ENCODE measurements at places on chromosomes 12 and 14.
A peak's percentile ranks its signal among the peaks of the same experiment; 100 is the strongest.

DNA sequence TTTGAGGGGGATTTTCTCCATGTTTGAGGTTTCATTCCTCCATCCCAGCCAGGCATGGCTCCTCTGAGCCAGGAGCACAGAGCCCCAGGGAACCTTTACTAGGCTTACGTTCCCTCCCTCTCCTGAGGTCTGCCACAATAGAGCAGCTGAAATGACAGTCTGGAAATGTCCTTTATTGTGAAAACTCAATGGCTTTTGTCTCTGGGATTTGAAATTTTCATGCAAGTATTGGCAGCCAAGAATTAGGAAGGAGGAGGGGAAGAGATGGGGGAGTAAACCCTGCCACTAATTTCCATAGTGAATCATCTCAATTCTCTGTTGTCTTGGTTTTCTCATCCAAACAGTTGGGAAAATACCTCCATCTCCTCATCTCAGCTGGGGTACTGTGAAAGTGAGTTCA is 2.6 kb upstream of the PLEKHG3 start:
- H3K27me3 ChIP-seq, result peaks cover 14% of the 10 kb centered on the region
- no peaks in the 10 kb centered on the region for H3K36me3 ChIP-seq
- peaks cover 77% of the 10 kb centered on the region for H3K4me1 ChIP-seq
- no peak overlapping the region for H3K27ac ChIP-seq
- no peak for DNase-seq
- no peak overlapping the region for H3K4me3 ChIP-seq

DNA sequence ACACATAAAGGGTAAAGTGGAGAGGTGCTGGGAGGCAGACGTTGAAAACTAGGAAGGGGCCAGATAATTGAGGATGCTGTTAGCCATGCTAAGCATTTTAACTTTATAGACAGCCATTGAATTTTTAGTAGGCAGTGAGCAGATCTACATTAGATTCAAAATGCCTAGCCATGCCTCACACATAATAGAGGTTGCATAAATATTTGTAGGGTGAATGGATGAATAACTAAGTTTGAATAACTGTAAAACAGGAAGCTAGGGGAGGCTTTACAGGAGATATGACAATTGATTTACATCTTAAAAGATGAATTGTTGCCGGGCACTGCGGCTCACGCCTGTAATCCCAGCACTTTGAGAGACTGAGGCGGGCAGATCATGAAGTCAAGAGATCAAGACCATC is 12.3 kb upstream of the CCNT1 start:
- no peak overlapping the region for H3K27ac ChIP-seq
- H3K4me3 ChIP-seq, result no peak overlapping the region
- DNase-seq, result no peak
- H3K27me3 ChIP-seq, result peaks cover 9% of the 10 kb centered on the region
- no peaks in the 10 kb centered on the region for H3K36me3 ChIP-seq
- H3K4me1 ChIP-seq, result no peaks in the 10 kb centered on the region

- H3K4me1 ChIP-seq, result no peaks in the 10 kb centered on the region
- peaks cover 17% of the 10 kb centered on the region for H3K27me3 ChIP-seq
- no peak for DNase-seq
Observed at GRCh38 chr12:47449797-47450196, 256.0 kb downstream of the RPAP3 start.

DNA sequence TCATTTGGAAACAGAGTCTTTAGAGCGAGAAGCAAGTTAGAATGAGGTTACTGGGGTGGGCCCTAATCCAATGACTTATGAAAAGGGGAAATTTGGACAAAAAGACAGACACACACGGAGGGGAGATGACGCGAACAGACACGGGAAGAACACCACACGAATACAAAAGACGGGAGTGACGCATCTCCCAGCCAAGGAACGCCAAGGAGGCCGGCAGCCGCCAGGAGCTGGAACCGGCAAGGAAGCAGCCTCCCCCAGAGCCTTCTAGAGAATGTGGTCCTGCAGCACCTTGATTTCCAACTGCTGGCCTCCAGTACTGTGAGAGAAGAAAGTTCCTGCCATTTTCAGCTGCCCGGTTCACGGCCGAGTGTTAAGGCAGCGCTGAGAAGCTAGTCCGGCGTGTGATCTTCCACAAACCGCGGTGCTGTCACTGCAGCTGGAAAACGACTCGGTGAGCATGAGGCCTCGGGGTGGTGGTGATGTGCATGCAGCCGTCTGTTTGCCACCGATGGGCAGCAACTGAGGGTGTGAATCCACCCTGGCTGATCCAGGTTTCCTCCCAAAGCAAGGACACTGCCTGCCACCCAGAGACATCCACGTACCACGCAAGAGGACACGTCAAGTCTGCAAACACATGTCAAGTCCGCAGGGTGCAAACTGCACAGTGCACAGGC is 124.5 kb downstream of the NCOR2 start:
- peaks cover 26% of the 10 kb centered on the region for H3K36me3 ChIP-seq
- no peak overlapping the region for H3K4me3 ChIP-seq
- no peak for DNase-seq
- H3K4me1 ChIP-seq, result peaks cover 39% of the 10 kb centered on the region
- H3K27me3 ChIP-seq, result peaks cover 2% of the 10 kb centered on the region

DNA sequence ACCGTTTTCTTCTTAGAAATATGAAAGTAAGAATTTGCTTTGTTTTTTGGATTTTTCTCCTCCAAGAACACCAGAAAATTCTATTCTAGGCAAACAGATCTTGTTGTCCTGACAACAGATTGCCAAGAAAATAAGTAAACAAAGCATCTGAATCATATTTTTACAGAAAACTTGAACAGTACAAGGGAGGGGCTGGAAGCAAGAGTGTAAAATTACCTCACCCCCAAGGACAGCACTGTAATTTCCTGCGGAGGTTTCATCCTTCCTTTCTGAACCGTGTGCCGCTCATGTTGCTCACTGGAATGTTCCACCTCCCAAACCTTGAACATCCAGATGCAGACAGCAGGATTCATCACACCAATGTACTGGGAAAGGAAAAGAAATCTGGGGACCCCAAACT is 5.4 kb upstream of the CAMKK2 start:
- H3K4me1 ChIP-seq, result peaks cover 17% of the 10 kb centered on the region
- H3K36me3 ChIP-seq, result no peaks in the 10 kb centered on the region
- no peak for DNase-seq
- H3K27me3 ChIP-seq, result peaks cover 11% of the 10 kb centered on the region

DNA sequence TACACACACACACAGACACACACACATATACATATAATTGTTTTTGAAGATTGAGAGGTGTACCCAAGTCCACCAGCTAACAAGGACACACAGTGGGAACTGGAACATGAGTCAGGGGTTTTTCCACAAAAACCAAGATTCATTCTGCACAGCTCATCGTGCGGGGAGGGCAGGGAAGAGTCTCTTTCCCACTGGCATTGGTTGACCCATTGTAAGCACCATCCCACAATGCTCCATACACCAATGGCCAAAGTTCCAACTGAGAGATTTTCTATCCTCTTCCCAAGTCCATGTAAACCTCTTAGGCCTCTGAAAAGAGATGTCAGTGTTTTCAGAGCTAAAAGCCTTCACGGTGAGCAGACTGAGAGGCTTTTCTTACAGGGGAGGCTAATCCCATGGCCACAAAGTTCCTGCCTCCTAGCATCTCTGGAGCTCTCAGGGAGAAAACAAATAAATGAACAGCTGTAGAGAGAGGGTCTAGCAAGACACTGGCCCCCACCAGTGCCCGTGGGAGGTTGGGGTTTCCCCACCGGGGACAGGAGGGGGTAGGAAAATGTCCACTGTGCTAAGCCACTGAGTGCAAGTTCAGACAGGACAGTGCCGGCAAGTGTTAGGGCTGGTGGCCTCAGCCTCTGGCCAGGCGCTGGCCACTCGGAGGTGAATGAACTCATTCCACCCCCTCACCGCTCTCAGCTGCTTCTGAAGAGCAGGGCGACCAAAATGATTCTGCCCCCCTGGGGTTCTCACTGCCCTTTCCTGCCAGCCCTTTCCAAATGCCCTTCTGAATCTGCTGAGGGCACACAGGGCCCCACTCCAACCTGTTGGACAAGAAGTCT is 21.5 kb upstream of the TC2N start:
- H3K4me3 ChIP-seq, result no peak overlapping the region
- H3K27ac ChIP-seq, result no peak overlapping the region
- DNase-seq, result no peak
- H3K4me1 ChIP-seq, result peaks cover 14% of the 10 kb centered on the region
- no peaks in the 10 kb centered on the region for H3K36me3 ChIP-seq

DNA sequence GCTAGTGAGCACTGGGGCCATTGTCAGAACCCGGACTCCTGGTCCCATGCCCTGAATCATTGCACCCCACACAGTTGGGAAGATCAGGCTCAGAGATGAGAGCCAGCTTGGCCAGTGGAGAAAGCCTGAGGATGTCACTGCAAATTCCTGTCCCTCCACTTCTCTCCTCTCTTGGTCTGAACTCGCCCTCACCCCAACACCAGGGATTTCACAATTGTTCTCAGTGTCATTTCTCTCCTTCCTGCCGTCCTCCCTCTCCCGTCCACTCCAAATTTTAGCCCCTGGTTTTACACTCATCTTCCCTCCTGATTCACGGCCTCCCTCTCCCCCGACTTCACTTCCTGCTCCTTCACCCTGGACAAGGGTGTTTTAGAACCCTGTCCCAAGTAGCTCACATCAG is 11.1 kb downstream of the KRT75 start:
- H3K4me3 ChIP-seq, result no peak overlapping the region
- H3K27ac ChIP-seq, result peak overlapping the region; percentile 4
- peaks cover 30% of the 10 kb centered on the region for H3K4me1 ChIP-seq
- no peaks in the 10 kb centered on the region for H3K36me3 ChIP-seq

DNA sequence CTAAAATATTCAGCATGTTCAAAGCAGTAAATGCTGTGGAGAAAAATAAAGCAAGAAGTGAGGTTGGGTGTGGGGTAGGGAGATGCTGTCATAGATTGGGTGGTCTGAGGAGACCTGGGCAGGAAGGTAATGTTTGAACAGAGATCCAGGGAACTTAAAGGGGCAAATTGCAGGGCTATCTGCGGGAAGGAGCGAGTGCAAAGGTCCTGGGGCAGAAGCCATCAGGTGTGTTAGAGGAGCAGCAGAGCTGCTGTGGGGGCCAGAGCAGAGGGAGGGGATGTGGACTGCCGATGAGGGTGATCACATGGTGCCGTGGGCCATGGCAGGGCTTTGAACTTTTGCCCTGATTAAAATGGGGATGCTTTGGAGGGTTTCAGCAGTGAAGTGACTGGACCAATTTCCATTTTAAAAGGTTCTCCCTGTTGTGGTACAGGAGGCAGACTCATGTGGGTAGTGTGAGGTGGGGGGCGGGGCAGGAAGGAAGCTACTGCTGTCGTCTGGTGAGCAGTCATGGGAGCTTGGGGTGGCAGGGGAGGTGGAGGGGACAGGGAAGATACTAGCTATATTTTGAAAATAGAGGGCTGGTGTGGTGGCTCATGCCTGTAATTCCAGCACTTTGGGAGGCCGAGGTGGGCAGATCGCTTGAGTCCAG is 145.0 kb downstream of the AACS start:
- no peak overlapping the region for H3K4me3 ChIP-seq
- peaks cover 4% of the 10 kb centered on the region for H3K27me3 ChIP-seq
- peaks cover 9% of the 10 kb centered on the region for H3K4me1 ChIP-seq
- DNase-seq, result no peak
- peak overlapping the region; percentile 17 for H3K27ac ChIP-seq
- H3K36me3 ChIP-seq, result peaks cover 5% of the 10 kb centered on the region

DNA sequence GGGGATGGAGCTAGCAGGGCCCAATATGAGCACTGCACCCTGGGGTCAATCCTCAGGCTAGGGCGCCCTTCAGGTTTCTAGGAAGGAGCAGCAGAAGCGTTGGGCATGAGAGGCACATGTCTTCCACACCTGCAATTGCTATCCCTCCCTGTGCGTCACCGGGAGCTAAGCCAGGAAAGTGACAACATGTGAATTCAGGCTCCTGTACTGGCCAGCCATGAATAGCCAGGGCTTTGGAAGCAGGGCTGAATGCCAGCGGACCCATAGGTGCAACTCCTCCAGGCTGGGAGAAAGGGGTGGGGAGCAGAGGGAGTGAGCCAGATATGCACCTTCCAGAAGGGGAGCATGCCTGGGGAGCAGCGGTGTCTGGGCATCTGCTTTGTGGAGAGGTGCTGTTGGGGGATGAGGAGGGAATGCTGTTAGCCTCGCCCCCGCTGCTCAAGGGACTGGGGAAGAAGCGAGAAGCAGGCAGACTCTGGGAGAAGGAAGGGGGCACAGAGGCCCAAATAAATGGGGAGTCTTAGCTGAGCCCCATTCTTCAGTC is 6.1 kb downstream of the HOXC5 start:
- H3K4me1 ChIP-seq, result peaks cover 93% of the 10 kb centered on the region
- peak overlapping the region; percentile 95 for H3K4me3 ChIP-seq
- H3K27ac ChIP-seq, result peak overlapping the region; percentile 99
- peaks cover 6% of the 10 kb centered on the region for H3K27me3 ChIP-seq
- H3K36me3 ChIP-seq, result peaks cover 34% of the 10 kb centered on the region

- peaks cover 31% of the 10 kb centered on the region for H3K27me3 ChIP-seq
- no peak overlapping the region for H3K4me3 ChIP-seq
- H3K27ac ChIP-seq, result no peak overlapping the region
- no peaks in the 10 kb centered on the region for H3K36me3 ChIP-seq
- no peak for DNase-seq
Observed at GRCh38 chr14:74524076-74524811, 30.7 kb downstream of the ISCA2 start.

DNA sequence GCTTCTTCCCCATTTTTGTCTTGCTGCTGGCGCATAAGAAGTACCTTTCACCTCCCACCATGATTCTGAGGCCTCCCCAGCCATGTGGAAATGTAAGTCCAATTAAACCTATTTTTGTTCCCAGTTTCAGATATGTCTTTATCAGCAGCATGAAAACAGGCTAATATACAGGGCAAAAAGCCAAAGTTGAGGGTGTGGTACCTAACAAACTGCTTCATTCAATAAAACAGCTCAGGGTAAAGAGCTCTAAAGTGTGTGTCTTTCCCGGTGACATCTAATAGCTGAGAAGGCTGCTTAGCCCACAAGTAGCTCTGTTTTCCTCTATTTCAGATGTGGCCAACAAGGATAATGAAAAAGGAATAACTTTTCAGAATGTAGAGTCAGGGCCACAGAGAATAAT is 76.7 kb upstream of the SLC8A3 start:
- H3K4me3 ChIP-seq, result no peak overlapping the region
- no peaks in the 10 kb centered on the region for H3K36me3 ChIP-seq
- H3K27ac ChIP-seq, result no peak overlapping the region
- no peak for DNase-seq

- H3K4me3 ChIP-seq, result peak overlapping the region; percentile 47
- no peak for DNase-seq
- H3K27me3 ChIP-seq, result peaks cover 58% of the 10 kb centered on the region
- H3K36me3 ChIP-seq, result no peaks in the 10 kb centered on the region
Observed at GRCh38 chr14:100728962-100729361, 2.3 kb downstream of the DLK1 start.

DNA sequence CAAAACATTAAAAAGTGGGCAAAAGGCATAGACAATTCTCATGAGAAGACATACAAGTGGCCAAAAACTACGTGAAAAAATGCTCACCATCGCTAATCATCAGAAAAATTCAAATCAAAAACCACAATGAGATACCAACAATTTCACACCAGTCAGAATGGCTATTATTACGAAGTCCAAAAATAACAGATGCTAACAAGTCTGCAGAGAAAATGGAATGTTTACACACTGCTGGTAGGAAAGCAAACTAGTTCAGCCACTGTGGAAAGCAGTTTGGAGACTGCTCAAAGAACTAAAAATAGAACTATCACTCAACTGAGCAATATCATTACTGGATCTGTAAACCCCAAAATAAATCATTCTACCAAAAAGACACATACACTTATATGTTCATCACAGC is 76.2 kb downstream of the PRKD1 start:
- H3K36me3 ChIP-seq, result peaks cover 26% of the 10 kb centered on the region
- no peak overlapping the region for H3K4me3 ChIP-seq
- no peaks in the 10 kb centered on the region for H3K4me1 ChIP-seq
- DNase-seq, result no peak
- no peak overlapping the region for H3K27ac ChIP-seq
